Stimulated activated naive CD8-positive, alpha-beta T cell treated with anti-CD3 and anti-CD28 coated beads, Interleukin-15, amount 100 ng/mL, for 72 hours (primary cell): ENCODE measurements at places on chromosomes 12 and 14.

DNA sequence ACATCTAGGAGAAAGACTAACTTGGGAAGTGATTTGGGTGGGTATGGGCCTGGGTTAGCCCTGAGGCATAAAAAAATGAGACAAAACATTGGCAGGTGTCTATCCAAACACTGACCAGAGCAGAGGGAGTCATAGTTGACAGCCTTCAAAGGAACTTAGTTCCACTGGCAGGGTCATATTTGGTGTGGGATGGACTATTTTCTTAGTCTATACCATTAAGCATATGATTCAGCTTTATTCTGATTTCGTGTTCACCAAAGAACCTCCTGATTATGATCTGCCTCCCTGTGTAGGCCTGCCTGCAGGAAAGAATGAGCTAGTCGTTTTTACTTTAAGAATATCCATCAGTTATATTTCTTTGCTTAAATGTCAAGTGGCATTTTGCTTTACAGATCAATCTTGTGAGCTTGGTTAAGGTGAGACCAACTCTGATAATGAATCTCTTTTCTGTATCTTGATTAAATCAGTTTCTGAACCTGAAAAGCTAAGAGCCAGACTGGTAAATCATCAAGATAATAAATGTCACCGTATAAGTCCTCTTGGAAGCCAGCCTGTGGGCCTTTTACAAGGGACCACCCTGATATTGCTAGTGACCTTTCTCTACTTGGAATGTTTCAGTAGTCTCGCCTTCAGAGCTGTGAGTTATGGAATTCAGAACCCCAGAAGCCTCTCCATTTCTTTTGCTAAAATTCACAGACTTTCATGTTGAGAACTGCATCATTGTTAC is 182.9 kb downstream of the MON2 start:
- no peak for DNase-seq

DNA sequence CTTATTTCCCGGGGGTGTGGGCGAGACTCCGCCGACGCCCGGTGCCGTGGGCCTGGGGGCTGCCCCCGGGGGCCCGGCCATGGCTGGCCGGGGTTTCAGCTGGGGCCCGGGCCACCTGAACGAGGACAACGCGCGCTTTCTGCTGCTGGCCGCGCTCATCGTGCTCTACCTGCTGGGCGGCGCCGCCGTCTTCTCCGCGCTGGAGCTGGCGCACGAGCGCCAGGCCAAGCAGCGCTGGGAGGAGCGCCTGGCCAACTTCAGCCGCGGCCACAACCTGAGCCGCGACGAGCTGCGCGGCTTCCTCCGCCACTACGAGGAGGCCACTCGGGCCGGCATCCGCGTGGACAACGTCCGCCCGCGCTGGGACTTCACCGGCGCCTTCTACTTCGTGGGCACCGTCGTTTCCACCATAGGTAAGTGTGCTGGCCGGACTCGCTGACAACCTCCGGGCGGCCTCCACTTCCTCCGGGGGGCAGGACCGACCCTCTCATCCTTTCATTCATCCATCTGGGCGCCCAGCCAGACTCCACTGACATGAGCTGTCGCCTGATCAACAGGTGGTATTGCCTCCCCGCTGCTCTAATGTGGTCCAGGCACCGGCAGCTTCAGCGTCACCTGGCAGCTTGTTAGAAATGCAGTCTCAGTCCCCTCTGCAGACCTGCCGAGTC is 467 bp downstream of the KCNK13 start:
- no peak for DNase-seq

DNA sequence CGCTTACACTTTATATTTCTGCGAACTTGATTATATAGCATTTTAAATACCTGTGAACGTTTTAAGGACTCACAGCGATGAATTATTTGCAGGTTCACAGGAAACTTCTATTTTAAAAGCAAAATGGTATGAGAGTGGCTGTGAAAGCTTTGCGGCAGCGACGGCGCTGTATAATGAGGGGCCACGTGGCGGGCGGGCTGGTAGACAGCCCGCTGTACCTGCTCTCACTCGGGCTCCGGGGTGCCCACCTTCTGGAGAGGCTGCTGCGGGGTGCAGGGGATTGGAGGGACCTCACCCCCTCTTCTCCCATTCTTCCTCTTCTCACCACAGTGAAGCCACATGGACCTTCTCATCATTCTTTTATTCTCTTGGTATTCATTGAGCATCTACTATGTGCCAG is 164.2 kb upstream of the MYL2 start:
- DNase-seq, result no peak

DNA sequence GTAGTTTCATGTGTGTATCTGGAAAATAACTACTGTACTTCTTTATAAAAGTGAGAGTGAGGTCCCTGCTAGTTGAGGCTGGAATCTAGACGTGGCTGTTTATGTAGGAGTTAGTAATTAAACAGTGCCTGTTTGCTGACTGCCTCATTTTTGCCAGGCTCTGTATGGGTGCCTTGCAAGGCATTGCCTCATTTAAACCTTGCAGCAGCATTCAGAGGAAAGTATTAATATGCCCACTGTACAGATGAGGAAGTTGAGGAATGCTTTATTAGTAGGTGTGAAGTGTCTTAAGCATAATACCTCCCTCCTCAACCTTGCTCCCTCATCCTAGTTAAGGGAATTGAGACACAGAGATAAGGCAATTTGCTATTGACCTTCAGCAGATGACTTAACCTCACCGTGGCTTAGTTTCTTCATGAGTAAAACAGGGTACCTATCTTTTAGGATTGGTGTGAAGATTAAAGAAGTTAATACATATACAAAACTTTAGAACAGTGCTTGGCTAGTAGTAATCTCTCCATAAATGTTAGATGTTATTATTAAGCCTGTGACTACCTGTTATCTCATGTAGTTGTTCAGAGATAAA is 28.7 kb downstream of the PPM1A start:
- no peak for DNase-seq

- no peak for DNase-seq
Observed at GRCh38 chr12:91923864-91924263, 221.8 kb downstream of the BTG1 start.

DNA sequence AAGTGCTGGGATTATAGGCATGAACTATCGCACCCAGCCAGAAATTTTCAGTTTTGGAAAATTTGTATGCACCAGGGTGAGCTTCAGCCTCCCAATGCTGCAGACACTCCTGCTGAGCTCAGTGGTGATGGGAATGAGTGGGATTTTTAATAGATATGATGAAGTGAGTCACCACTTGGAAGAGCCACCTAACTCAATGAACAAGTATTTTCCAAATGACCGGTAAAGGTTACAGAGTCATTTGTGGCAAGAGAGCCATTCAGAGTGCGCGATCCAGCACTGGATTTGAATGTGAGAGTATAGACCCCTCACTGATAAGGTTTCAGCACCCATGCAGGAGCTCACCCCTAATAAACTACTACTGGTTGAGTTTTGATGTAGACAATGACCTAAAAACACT is 100.7 kb downstream of the PPP2R5C start:
- DNase-seq, result no peak

GRCh38 chr12:130117233-130117632 is 45.0 kb upstream of the FZD10 start:
- no peak for DNase-seq

DNA sequence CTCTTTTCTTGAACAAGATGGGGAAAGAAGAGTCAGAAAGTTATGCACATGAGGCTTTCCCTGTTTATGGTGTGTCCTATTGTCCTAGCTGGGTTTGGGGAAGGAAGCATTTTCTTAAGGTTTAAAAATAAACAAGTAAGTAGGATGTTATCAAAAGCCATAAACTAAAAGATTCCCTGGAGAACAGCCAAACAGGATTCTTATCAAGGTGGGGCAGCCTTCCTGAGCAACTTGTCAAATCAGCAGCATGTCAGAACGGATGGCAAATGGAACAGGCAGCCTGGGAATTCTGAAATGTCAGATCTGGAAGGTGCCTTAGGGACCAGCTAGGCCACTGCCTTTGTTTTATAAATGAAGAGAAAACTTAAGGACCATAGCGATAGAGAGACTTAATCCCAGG is 152.2 kb upstream of the RGS6 start:
- DNase-seq, result no peak

- DNase-seq, result no peak
Observed at GRCh38 chr12:100955139-100955538, 160.6 kb downstream of the ANO4 start.

DNA sequence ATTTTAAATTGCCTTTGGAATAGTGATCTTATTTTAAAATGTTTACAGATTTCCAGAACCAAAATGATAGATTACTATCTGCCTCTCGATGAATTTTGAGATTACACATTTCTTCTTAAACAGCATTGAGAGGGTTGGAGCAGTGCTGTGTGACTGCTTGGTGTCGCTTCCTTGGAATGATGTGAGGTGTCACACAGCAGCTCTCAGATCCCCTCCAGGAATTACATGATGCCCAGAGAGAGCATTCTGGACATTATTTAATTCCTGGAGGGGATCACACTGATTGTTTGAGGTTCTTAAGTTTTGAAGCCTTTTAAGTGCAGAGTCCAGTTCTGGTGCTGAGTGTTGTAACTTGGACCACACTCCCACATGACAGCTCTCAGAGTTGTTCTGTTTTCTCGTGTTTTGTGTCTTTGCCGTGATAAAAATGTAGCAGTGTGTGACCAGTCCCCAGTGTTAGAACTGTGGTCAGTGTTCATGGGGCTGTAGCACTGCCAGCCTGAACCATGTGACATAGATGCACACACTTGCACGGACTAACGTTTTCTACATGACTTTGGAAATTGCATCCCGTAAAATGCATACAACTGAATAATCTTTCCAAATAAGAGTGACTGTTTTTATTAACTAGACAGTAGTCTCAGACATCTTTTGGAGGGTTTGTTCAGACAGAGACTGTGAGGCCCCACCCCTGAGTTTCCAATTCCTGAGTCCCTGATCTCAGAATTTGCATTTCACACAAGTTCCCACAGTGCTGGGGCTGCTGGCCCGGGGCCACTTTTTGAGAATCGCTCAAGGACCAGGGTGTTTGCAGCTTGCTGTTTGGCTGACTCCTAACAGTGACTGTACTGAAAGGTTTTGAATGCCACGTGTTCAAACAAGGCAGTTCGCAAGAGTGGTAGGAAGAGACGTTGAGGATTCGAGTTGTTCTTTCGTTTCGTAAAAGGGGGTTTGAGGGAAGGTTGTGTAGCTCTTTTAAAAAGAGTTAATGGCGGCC is 26.0 kb downstream of the XRCC3 start:
- DNase-seq, result no peak

DNA sequence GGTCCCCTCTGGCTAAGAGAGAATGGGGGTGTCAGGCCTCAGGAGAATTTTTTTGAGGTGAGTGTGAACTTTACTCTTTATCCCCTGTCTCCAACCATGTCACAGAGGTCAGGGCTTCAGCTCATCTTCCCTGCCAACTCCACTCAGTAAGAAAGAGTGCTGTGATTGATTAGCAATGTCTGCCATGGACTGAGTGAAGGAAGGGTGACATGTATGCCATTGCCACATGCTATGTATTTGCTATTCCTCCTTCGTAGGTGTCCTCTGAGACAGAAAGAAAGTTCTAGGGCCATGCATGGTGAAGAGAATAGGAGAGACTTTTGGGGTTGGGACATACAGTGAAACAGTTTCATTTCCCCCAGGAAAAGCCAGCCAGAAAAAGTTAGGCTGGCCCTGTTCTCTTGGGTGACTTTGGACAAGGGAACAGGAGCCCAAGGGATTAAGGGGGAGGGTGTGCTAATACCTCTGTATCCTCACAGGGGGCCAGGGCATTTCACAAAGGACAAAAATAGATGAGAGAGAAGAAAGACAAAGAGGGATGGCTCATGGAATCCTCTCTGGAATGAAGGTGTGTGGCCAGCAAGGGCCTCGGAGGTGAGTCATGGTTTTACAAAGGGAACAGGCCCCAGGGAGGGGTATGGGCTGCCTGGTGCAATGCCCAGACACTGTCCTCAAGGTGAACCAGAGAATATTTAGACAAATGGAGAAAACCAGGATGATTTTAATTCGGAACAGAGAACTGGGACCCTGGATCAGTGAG is 13.9 kb upstream of the MYL2 start:
- no peak for DNase-seq

GRCh38 chr14:100408350-100409002 is 85.3 kb downstream of the SLC25A47 start:
- DNase-seq, result no peak

GRCh38 chr12:94206886-94207285 is 58.5 kb downstream of the PLXNC1 start:
- DNase-seq, result no peak

DNA sequence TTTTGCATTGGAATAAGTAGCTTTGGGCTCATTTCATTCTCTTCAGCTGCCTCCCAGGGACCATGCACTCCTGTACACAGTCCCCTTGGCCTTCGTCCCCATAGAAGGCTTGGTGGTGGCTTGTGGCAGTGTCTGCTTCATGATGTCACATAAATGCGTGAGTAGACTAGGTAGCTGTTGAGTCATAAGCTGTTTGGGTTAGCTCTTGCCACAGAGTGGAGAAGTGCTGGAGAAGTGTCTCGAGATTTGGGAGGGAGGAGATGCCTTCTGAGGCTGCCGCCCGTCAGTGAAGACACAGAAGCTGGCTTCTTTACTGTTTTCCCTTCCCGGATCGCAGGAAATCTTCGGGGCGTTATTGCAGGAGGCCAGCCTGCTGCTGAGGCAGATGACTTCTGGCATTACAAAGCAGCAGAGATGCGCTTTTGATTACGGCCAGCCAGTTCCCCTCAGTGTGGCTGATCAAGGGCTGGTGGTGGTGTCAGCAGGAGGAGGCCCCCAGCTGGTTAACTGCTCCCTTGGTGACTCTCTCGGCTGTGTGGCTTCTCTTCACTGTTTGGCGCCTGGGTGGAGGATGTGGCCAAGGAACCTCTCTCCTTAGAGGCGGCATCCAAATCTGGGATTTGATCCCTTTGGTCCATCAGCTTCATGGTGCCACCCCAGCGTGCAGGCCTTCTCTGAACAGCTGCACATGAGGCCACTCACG is 67.6 kb downstream of the AACS start:
- DNase-seq, result no peak

DNA sequence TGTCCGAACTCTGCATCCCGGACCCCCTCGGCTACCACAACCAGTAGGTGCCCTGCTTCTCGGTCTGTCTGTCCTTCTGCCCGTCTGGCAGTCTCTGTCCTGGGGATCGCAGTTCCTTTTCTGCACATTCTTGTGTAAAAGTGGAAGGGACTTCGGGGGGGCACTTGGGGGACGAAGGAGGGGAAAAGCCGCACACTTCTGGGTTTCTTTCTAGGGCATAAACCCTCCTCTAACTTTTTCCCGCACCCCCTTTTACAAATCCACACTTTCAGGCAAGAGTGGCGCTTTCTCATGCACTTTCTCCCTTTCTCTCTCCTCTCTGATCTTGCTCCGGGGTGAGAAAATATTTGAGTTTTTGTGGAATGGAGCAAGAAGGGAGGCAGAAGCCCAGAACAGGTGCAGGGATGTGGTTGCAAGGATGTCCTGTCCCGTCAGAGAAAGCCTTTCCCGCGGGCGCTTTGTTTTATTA is 506 bp downstream of the ESRRB start:
- no peak for DNase-seq

- no peak for DNase-seq
Observed at GRCh38 chr12:111211910-111212757, 156.8 kb downstream of the PHETA1 start.

DNA sequence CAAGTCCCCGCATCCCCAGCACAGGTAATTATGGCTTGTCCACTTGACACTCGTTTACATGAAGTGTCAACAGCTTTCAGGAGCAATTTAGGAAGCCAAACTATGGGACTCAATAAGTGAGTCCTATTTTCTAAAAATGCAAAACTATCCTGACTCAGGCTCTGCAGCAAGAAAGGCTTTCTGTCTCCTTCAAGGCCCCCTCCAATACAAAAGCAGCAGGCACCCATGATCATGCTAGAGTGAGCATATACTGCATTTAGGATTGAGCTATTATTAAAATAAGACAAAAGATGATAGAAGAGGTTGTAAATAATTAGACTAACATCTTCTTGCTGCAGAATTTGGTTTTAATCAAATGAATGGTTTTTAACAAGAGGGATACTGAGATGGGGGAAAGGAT is 3.2 kb downstream of the SIX6 start:
- no peak for DNase-seq
